ENCODE measurements at places on chromosomes 13 and 19.
A peak's percentile ranks its signal among the peaks of the same experiment; 100 is the strongest.

DNA sequence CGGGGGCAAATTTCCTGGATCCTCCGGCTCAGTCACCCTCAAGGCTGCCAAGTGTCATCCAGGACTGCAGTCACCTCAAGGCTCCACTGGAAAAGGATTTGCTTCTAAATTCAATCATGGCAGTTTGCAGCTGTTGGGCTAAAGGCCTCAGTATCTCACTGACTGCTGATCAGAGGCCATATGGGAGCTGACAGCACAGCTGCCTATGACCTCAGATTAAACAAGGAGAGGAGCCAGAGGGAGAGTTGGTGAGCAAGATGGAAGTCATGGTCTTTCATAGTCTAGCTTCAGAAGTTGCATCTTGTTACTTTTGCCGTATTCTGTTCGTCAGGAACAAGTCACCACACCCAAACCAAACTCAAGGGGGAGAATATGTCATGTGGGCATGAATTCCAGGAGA is 849.7 kb downstream of the UQCRFS1 start:
- no peak for DNase-seq

DNA sequence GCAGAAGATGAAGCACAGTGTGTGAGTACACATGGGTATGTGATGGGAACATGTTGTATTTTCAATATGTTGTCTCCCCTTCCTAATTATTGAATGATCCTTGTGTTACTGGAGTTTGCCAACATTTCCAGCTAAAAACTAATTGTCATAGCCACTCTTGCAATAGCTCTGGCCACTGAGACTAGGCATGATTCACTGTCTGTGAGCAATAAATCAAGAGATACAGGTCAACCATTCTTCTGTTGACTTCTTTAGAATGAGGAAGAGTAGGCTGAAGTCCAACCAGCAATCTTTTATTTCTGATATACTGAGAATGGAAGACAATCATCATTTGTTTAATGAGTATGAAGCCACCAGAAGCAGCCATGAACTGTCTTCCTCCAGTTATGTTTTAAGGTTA is 413.9 kb downstream of the SLITRK5 start:
- no peak for DNase-seq

DNA sequence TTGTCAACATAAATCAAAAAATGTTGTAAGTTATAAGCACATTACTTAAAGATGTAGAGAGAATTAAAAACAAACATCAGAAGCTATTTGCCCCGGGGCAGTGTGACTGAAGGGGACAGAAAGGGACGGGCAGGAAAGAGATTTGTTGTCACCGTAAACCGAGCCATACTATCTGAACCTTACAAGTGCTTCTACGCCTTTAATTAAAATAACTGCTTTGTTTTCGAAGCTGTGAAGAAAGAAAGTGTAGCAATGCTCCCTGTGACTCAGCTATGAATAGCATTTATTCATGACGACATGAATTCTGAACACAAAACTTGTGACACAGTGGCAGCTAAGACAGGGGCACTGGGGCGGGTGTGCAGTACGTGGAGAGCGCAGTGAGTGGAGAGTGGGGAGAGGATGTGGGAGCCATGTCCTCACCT is 30.0 kb downstream of the ZNF787 start:
- DNase-seq, result no peak

DNA sequence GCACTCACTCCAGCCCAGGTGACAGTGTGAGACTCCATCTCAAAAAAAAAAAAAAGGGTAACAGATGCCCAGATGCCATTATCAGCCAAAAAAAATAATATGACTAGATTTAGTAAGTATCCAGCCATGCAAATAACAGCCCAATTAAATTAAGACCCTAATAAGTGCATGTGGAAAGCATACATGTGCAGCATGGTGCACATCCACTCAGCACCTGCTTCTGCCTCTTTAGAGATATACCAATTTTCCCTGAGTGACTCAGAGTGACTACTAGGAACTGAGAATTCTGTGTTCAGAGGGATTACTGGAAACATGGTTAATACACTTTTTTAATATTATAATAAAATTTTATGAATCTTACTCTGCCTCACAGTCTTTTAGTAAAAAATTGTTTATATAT is 29.8 kb upstream of the ZNF675 start:
- DNase-seq, result no peak

DNA sequence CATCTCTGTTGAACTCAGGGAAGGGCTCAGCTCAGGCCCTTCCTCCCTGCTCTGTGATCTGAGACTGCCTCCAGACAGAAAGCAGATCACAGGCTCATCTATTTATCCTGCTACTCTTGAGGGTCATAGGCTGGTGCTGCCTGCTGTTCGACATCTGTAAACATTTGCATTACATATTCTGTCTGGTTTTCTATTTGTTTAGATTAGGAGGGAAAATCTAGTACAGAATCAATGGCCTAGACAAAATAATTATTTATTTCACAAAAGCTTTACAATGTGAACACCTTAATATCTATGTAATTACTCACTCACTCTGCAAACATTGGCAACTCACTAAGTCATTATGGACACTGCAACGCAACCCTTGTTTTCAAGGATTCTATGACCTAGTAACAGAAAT is 43.0 kb downstream of the CEP89 start:
- no peak for DNase-seq

DNA sequence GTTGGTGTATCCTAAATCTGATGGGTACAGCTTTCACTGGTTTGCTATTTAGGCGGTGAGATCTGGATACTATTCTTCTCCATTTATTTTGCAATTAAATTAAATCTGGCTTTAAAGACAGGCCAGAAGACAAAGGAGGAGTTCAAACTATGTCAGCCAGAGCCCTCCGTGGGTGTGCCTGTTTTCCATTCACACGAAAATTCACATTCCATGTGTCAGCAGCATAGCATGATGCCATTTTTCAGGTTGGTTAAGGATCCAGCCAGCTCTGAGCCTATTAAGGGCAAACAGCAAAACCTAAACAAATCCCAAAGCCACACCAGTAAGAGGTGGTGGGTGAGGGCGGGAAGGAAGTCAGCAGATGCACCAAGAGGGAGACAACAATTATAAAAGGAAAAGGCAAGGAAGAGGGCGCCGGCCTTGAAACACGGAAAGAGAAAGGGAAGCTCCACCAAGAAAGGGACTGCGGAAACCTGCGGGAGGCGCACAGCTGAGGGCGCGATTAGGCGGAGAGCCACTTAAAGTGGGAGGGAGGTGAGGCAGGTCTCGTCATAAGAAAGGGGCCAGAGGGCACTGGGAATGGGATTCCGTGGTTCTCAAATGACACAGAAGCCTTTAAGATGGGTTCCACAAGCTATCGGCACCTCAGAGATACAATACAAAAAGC is 43.0 kb downstream of the CARS2 start:
- no peak for DNase-seq

DNA sequence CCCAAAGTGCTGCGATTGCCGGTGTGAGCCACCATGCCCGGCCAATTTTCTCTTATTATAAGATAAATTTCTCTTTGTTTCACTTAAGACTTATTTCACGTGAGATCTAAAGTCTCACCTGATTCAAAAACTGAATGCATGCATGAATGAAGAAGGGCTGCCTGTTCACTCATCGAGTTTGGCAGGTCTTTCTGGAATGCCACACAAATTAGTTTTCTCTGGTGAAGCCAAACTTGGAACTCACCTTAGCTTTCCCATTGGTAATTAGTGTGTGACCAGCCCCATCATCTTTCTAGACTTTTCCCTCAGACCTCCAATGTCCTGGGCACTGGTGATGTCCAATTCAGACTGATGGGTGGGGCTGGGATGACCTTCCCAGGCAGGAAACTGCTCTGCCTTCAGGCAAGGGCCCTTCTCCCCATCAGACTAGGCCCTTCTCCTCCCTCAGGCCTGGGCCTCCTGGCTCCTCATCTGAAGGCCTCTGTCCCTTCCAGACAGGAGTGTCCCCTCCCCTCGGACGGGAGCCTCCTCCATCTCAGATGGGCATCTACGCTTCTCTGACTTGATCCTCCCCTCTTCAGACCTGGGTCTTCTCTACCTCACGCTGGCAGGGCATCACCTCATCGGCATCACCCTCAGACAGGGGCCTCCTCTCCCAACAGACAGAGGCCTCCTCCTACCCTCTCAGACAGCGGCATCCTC is 14.4 kb downstream of the C3 start:
- no peak for DNase-seq

- DNase-seq, result no peak
Measured at GRCh38 chr19:51560339-51560738, 10.7 kb upstream of the ZNF175 start.

DNA sequence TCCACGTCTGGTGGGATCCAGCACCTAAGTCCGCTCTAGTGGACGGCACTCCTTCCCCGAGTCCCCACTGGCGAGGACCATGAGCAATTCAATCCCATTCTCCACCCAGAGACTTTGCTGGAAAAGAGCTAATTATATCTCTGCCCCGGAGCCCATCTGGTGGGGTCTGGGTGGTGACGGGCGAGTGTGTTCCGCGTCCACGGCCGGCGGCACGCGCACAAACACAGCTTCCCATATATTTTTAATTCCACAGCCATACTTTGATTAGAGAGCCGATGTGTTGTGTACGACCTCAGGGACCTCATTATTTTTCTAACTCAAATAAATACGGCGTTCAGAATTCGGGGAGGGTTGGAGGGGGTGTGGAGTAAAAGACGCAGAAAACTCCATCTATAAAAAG is 64.1 kb upstream of the ADGRE5 start:
- DNase-seq, result no peak

- DNase-seq, result no peak
Measured at GRCh38 chr13:74114641-74115040, 19.6 kb downstream of the KLF12 start.

DNA sequence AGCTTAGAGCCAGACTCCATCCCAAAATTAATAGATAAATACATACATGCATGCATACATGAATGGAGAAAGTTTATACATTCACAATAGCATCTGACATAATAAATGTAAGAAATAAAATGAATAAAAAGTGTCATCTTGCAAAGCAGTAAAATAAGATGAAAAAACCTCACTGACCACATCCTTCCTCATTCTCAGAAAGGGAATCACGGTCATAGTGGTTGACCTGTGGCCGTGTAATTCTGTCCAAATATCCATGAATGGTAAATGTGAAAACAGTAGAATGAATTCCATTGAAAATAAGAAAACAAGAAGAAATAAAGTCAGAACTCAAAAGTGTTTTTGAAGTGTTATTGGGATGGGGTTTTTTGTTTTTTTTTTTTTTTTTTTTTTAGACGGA is 9.8 kb upstream of the CDC42EP5 start:
- DNase-seq, result no peak

DNA sequence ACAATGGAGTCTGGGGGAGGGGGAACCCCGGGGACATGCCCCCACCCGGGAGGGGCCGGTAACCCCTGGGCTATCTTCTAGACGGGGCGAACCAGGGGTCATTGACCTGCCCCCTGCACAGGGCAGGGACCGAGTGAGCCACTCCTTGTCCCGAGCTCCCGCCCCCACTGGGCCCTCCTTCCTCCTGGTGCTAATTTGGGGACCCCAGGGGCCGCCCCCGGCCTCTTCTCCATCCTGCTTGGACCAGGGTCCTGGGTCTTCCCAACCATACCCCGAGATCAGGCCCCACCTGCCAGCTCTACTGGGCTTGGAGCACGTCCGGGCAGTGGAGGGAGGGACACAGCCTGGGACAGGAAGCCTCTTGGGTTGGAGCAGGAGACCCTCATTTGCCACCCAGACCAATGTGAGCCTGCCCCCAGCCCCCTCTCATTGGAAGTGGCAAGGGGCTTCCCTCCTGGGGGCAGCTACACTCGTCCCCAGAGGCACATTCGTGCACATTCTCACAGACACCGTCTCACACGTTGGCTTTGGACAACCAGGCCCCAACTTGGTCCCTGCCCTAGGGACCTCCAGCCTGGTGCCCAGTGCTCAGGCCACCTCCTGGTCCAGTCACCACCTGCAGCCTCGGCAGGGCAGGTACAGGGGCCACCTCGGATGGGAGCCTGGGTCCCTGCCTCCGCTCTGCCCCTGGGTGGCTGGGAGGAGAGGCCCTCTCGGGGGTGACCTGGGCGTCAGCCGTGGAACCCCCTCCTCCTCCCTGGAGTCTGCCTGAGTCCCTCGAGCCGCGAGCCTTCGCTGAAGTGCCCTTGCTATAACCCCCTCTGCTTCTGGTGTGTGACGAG is 3.3 kb upstream of the MISP start:
- no peak for DNase-seq

GRCh38 chr13:21619633-21620220 is 15.8 kb upstream of the MICU2 start:
- no peak for DNase-seq

GRCh38 chr19:7500811-7501450 is 12.1 kb upstream of the PEX11G start:
- DNase-seq, result peak; percentile 86

GRCh38 chr19:41575998-41576397 is at the start of gene CEACAM21:
Gene CEACAM21, plus strand, starts transcription at chr19:41576166. Its CDS starts 109 bp downstream, at chr19:41576275.
- no peak for DNase-seq

- DNase-seq, result no peak
Measured at GRCh38 chr13:109700176-109700575, 86.2 kb downstream of the IRS2 start.

DNA sequence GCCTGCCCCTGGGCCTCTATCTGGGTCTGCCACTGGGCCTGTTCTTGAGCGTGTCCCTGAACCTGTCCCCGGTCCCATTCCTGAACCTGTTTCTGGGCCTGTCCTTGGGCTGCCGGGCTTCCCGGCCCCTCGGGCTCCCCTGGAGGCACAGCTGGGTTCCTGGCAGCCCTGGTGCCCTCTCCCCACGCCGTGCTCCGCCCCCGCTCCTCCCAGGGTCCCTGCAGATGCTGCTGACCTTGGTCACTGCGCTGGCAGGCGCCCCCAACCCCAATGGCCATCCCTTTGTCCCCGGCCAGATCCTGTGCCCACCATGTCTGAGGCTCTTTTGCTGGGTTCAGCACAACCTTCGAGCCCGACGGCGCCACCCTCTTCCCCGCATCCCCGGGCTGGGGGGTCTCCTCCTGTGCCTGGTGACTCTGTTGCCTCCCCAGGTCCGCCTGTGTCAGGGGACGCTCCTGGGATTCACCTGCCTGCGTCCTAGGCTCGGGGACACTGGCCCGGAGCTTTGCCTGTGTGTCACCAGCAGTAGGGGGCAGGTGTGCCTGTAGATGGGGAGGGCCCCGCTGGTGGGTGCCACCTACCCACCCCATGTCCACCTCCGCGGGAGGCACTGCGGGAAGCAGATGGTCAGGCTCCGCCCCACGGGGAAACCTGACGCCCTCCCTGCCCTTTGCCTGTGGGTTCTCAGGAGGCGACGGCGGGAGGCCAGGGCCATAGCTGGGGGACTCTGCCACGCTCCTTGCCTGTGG is 41.0 kb upstream of the GRTP1 start:
- peak; percentile 50 for DNase-seq

DNA sequence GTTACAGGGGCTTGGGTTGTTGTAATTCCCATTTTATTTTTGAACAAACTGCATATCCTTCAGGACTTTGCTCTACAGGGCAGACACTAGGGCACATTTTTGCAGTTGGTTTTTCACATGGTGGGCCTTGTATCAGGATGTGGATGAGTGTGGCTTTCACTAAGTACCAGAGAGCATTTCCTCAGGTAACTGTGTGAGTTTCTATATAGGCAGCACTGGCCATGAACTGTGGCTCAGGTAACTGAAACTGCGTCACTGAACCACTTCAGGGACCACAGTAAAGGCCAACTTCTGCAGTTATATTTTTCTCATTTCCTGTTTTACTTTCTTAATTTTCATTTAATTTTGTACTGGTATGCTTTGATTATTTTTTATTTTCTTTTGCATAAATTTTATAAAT is 166.5 kb downstream of the ZNF486 start:
- no peak for DNase-seq
